ENCODE measurements at places on chromosomes 5 and 9. TPM values are rescaled to one million over a fixed set of nuclear protein-coding genes. Genes with fewer than 3 reads are reported as not detected.

Gene TMEM232
- 6.3 TPM for total RNA-seq

Gene SPATA31E1
- total RNA-seq, result not detected

Gene NMUR2
- not detected for total RNA-seq

Gene SPATA31C1
- total RNA-seq, result not detected

Gene PCDHGA12
- 7.4 TPM for total RNA-seq

Gene OBP2B
- total RNA-seq, result not detected

Gene TRUB2
- 19.2 TPM for total RNA-seq

Gene UBE2D2
- 26.6 TPM for total RNA-seq

Gene CTNND2
- not detected for total RNA-seq

Gene GADD45G
- 3.3 TPM for total RNA-seq

Gene SOHLH1
- not detected for total RNA-seq

Gene SLC6A19
- total RNA-seq, result not detected

Gene PLAC8L1
- not detected for total RNA-seq

Gene STPG3
- not detected for total RNA-seq

Gene OR1J2
- total RNA-seq, result not detected

Gene SPINK13
- total RNA-seq, result not detected
